Stimulated activated CD4-positive, alpha-beta T cell treated with anti-CD3 and anti-CD28 coated beads, TNF-alpha, amount 100 ng/mL, for 48 hours (primary cell): ENCODE measurements at places on chromosomes 6 and 20.

- no peak for DNase-seq
Observed at GRCh38 chr6:32982084-32982701, 13.8 kb downstream of the BRD2 start.

- DNase-seq: no peak
Observed at GRCh38 chr6:103356531-103356930, 1503.2 kb downstream of the HACE1 start.

DNA sequence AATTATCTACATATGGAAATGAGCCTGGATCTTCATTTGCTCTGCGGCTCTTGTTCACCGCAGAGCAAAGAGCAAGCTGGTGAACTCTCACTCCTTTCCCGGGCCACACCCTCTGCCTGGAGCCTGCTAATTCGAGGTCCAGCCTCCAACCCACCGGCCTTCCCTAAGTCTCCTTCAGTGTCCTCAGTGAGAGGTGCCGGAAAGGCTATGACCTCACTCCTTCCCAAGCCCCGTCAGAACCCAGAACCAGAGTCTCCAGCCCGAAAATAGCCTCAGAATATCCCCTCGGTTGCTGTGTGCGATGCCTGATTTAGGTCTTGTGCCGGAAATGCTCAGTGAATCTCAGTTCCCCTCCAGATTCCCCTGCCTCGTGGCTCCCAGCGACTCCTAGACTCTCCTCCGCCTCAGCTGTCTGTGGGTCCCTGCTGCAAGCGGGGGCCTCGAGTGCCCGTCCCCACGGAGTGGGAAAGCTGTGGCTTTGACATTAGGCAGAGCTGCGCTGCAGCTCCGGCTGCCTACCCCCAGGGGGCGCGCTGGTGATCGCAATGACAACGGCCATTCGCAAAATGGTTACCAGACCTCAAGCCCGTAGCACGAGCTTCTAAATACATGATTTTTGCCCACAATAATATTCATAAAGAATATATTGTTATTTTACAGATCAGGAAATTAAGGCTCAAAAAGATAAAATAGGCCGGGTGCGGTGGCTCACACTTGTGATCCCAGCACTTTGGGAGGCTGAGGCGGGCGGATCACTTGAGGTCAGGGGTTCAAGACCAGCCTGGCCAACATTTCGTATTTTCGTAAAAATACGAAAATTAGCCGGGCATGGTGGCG is 4.1 kb upstream of the BNIP5 start:
- DNase-seq: peak; percentile 44

DNA sequence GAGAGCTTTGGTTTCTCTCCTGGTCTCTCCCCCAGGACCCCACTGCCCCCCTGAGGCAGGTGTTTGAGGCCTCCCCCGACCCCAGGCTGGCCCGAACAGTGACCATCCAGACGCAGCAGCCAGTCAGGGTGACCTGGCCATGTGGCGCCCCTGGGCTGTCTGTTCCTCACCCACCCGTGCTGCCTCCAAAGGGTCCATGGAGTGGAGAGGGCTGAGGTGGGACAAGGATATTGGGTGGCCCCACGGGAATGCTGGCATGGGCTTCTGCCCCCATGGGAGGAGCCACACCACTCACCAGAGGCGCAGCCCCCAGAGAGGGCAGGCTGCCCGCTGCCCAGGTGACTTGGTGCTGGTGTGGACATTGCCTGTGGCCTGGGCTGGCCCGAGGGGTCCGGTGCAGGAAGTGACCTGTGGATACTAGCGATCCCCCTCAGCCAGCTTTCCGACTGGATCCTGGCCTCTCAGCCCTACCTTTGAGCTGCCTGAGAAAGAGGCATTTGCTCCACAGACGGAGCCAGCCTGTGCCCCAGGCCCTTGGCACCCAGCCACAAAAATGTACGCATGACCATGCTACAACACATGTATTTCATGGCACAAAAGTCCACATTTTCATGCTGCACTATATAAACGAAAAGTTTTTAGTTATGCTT is 50.8 kb downstream of the BCAS4 start:
- no peak for DNase-seq

- DNase-seq: no peak
Observed at GRCh38 chr6:149085557-149085938, 232.0 kb upstream of the TAB2 start.

- no peak for DNase-seq
Observed at GRCh38 chr6:53282234-53282633, 66.5 kb downstream of the ELOVL5 start.

DNA sequence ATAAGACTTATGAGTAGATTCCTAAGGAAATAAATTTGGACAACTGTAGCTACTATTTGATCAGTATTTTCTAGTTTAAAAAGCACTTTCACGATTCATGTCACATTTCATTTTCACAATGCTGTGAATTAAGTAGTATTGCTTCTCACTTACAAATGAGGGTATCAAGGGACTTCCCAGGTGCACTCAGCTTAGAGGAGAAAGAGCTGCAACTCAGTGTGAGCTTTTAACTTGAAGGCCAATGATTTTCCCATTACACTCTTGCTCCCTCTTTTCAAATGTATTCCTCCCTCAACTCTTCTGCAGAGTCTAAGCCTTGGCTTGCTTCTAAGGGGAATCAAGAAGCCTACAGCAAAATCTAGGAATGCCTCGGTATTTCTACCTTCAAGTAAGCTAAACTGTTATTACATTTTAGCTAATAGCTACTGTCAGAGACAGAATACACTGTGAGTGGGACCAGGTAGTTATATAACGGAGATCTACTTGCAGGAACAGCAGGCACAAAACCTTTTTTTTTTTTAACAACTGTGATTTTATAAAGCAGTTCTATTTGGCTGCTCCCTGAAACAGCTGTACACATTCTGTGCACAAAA is 339.0 kb downstream of the SYNE1 start:
- DNase-seq: no peak

GRCh38 chr6:12291071-12291838 is 1.1 kb downstream of the EDN1 start:
- DNase-seq: no peak

- peak; percentile 80 for DNase-seq
Observed at GRCh38 chr6:149317644-149318571, at the start of gene TAB2. TSS of gene TAB2 (plus strand) at chr6:149317712. CDS start at chr6:149369998, 52,286 bp downstream.

DNA sequence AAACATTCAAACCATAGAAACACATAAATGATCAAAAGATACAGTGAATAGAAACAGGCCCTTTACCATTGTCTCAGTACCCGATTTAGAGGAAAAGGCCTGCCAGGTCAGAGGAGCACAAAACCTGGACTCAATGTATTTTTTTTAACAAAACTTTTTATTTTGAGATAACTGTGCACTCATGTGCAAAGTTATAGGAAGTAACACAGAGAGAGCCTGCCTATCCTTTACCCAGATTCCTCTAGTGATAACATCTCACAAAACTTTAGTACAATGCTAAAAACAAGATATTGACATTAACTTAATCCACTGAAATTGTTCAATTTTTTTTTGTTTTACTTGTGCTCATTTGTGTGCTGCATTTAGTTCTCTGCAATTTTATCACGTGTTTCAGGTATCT is 36.8 kb upstream of the SAMD3 start:
- DNase-seq: no peak

GRCh38 chr6:111870742-111871064 is 2.5 kb downstream of the FYN start:
- no peak for DNase-seq

GRCh38 chr6:28355743-28356665 is 6.3 kb downstream of the ZKSCAN3 start:
- peak; percentile 63 for DNase-seq

DNA sequence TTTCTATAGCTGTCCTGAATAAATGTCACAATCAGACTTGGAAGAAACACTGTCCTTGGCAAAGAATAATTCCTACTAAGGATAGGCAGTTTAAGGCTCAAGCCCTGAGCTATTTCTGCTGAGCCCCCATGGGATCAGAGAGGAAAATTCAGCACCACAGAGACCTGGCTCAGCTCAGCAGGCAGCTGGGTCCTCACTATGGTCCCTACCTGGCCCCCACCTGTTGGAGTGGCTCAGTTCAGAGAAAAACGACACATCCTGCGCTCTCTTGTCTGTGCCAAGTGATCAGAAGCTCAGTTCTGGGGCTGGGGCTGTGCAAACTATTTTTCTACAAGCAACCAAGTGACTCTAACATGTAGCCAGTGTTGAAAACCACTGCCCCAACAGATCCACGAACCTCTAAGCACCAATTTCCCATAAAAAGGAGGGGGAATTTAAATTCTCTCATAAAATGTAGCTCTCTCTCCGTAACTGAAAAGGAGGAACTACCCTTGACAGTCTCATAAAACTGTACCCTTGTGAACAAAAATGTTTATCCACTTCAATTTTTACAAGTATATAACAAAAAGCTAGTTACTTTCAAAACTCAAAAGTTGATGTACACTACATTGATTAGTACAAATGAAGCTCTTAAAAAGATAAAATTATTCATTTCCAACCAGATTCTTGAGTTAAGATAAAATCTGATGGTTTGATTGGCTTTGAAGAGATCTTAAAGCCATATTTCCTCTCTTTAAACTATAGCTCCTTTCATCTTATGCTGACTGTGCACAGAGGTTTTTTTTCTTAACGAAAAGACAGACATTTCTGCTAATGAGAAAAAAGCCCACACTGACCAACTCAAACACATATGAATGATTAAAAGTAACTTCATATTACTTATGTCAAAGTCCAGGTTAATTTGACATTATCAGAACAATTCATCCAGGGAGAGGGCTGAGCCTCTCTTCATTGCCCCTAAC is 52.0 kb downstream of the KIF13A start:
- DNase-seq: no peak

DNA sequence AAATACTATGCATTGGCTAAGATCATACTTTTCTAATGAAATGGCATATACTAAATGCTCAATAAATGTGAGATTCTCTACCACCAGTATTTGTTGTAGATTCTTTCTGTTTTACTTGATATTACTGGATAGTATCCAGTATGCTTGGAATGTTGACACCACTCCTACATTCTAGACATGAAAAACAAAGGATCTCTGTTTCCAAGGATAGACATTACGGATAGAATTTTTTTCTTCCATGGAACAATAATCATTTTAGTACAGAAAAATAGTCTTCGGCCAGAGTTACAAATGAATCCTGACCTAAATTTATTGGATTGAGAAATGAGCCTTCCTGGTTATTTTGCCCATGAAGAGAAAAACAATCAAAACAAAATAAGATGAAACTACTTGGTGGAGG is 258.2 kb upstream of the NT5E start:
- no peak for DNase-seq

DNA sequence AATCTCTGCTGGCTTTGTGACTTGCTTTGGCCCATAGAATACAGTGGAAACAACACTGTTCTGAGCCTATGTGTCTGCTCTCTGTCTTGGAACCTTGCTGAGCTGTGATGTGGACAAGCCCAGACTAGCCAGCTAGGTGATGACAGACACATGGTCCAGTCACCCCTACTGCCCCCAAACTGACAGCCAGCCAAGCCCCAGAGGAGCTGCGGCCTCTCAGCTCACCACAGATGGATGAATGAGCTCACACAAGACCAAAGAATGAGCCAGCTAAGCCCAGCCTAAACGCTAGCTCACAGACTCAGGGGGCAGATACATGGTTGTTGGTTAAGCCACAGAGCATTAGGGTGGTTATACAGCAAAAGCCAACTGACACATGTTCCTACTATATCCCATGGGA is 4.1 kb downstream of the AARS2 start:
- no peak for DNase-seq

DNA sequence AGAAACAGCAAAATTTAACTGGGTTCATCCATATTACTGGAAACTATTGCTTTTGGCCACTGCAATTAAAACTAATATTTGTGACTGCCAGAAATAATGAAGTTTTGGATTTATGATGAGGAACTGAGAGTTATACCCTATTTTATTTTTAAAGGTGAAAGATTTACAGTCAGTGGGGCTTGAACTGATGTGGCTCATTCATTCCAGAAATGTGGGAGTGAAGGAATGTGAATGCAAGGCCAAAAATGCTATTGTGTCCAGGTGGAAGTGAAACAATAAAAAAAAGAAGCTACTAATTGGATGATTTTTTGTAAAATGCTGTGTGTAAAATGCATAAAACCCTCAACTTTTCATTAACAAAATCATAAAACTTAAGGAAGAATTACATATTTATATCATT is 491.9 kb downstream of the COL12A1 start:
- no peak for DNase-seq

DNA sequence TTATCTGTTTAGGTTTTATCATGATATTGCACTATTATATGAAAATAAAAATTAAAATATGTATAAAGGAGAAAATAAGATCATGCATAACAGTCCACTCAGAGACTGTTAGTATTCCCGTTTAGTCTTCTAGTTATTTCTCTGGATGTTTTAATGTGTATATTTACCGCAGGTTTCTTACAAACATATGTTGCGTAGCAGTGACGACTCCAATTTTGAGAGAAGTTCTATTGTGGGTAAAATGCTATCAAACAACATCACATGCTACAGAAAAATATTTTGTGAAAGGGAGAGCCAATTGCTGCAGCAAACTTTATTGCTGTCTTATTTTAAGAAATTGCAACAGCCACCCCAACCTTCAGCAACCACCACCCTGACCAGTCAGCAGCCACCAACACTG is 72.4 kb upstream of the NXT1 start:
- no peak for DNase-seq

DNA sequence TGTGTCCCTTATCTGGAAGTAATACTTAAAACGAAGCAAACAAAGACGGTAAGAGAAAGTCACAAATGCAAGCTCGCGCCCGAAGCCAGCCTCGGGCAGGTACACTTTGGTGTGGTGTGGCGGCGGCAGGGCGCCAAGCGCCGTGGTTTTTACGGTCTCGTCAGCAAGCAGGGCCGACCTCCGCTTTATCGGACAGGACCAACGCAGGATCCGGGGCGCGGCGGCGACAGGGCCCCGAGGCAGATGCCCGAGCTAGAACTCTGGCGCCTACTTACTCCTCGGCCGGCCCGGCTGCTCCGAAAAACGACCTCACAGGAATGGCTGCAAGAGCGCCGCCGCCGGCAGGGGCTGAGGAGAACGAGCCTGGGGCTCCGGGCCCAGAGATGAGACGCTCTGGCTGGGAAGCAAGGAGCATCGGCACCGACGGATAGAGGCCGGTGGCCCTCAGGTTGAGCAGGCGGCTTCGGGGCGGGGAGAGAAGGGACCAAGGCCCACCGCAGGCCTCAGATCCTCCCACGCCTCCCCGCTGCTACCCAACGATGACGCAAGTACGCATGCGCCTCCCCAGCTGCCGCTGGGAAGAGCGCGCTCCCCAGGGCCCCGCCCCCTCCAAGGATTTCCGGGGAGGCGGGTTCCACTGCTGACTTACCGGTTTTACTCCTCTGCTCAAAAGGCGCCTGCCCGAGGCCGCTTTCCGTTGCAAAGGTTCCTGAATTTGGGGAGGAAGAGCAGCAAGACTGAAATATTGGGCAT is 60.6 kb downstream of the FAM217A start:
- peak; percentile 98 for DNase-seq

- no peak for DNase-seq
Observed at GRCh38 chr6:119658917-119659316, 309.4 kb upstream of the MAN1A1 start.
